ENCODE measurements at places on chromosomes 7 and 10. TPM values are rescaled to one million over a fixed set of nuclear protein-coding genes. Genes with fewer than 3 reads are reported as not detected.

- no peak for DNase-seq
Observed at GRCh38 chr10:125802131-125802530, 20.9 kb downstream of the UROS start.

GRCh38 chr10:287814-288213 is 152.6 kb downstream of the ZMYND11 start:
- no peak for DNase-seq

DNA sequence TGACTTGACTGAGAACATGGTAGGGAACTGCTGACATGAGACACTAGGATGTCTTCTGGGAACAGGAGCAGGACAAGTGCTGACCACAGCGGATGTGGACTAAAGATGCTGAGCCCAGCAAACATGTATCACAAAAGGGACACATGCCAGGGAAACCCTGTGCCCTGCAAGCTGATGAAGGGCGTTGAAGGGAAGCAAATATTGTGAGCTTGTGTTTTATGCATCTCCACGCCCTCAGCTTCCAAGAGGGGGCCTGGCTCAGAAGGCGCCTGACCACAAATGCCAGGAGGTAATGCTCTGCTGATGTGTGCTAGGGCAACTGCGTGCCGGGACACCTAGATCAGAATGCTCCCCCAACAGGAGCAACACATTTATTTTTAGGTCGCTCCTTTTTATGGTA is 207.3 kb downstream of the CXCL12 start:
- DNase-seq: peak; percentile 57

DNA sequence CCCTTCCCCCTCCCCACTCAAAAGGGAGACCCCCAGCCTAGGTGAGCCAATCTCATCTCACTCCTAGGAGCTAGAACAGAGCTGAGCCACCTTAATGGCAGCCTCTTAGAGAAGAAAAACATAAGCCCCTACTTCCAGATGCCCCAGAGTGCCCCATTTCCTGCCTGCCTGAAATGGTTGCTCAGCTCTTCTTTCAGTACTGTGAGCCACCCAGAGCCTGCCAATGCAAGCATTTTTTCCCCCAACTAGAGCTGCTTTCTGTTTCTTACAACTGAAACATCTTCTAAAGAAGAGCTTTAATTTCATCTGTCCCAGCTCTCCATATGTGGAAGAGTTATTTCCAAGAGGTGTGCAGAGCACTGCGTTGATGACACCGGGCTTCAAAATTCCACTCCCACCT is 136.7 kb downstream of the PLPP4 start:
- DNase-seq: no peak

DNA sequence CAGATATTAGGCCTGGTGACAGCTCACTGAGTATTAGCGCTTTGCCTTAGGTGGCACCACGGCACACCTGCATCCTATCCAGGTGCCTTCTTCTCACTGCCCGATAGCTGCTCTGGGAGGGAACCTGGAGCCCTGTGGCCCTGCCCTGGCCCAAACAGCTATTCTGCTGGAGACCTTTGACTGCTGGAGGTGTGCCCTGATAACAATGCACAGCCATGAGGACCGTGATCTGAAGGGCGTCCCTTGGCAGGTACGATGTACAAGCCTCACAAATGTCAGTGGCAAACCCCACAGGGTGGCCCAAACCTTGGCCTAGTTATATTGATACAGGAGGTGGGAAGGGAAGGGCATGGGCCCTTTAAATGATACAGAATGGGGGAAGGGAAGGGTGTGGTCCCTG is 259.5 kb downstream of the GRID1 start:
- DNase-seq: no peak

GRCh38 chr10:11177381-11177780 is 159.7 kb downstream of the CELF2 start:
- DNase-seq: no peak

- DNase-seq: no peak
Observed at GRCh38 chr10:132901351-132901750, 41.0 kb downstream of the CFAP46 start.

- no peak for DNase-seq
Observed at GRCh38 chr10:48501226-48501625, 103.6 kb downstream of the ARHGAP22 start.

Gene WEE2
- total RNA-seq: not detected

Gene ACBD7
- total RNA-seq: 5.8 TPM

DNA sequence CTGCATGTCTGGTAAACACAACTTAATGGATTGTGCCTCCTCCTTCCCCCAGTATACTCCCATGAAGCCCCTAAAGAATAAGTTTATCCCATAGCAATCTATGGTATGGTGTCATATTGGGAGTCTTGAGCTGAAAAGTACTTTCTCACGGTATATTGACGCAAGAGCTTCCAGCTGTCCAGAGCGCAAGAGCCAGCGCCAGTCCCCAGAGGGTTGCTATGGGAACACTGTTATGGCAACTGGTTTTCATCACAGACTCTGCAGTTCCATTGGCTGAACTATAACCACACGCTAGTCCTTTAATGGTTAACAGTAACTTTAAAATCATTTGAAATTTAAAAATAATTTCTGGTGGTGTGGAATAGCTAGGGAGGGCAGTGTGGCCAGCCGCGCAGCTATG is 46.9 kb downstream of the PRPF18 start:
- DNase-seq: peak; percentile 5

Gene PDE1C
- 43.5 TPM for total RNA-seq

GRCh38 chr7:159211540-159212182 is 67.0 kb upstream of the VIPR2 start:
- DNase-seq: no peak

Gene CCDC136
- total RNA-seq: 0.74 TPM

GRCh38 chr10:5018134-5018533 is 14.5 kb upstream of the AKR1C2 start:
- no peak for DNase-seq

DNA sequence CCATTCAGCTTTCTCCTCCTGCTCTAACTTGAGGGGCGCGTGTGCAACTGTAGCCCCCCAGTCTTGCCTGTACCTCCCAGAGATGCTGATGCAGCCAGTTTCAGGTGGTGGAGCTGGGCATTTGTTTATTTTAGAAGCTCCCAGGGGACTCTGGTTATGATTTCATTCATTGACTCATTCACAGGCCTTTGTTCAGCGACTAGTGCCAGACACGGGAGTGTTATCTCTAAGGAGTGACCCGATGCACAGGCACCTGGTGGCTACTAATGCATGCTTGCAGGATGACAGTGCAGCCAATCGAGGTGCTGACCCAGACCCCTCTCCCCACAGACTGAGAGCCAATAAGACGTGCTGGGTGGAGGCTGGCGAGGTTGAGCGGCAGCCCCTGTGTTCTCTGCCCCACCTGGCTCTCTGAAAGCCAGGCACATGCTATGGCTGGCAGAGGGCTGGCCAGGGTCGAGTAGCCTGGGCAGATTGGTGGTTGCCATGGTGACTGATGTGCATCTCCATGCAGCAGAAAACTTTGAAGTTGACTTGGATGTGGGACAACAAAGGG is 19.7 kb upstream of the SLC18A2 start:
- DNase-seq: peak; percentile 67

GRCh38 chr7:2104107-2104710 is 128.5 kb downstream of the MAD1L1 start:
- DNase-seq: no peak

GRCh38 chr7:157273208-157274093 is 63.4 kb upstream of the DNAJB6 start:
- peak; percentile 62 for DNase-seq

DNA sequence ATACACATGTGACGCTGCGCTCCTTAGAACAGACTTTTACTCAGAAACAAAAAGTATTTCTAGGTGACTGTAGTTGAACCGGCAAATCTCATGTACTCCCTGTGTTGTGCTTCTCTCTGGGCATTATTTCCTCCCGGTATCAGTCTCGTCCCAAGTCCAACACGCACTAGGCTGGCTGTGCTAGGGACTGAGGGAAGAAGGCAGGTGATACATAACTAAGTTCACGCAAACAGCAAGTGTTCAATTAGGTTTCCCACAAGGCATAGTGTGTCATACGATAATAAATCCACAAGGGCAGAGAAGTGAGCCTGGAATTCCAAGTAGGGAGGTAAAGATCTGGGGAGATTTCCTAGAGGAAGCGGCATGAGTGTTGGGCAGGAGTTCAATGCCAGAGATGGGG is 20.4 kb downstream of the FAM53B start:
- DNase-seq: no peak

GRCh38 chr7:7516156-7516555 is 19.5 kb downstream of the COL28A1 start:
- no peak for DNase-seq

DNA sequence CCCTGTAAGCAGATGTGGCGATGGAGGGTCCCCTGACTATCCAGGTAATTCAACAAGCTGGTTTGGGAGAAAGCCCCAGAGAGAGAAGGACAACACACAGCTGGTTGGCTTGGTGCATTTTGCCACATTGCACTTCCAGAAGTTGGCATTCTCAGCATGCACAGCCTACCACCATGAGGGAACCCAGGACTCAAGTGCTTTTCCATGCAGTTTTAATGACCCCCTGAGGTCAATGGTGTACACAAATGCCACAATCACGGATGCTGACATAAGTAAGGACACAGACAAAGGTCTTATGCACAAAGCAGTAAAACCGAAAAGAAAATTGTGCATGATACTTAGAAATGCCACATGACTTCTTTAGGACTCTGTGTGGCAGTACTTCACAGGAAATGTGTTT is 645.1 kb downstream of the KCNMA1 start:
- no peak for DNase-seq

Gene LRRN3
- total RNA-seq: 5.9 TPM

Gene GTPBP10
- total RNA-seq: 30.5 TPM

- DNase-seq: peak; percentile 62
Observed at GRCh38 chr10:29634764-29635625, at the start of gene SVIL. Gene SVIL, minus strand, starts transcription at chr10:29634971. Its CDS starts 79,913 bp downstream, at chr10:29555058.

DNA sequence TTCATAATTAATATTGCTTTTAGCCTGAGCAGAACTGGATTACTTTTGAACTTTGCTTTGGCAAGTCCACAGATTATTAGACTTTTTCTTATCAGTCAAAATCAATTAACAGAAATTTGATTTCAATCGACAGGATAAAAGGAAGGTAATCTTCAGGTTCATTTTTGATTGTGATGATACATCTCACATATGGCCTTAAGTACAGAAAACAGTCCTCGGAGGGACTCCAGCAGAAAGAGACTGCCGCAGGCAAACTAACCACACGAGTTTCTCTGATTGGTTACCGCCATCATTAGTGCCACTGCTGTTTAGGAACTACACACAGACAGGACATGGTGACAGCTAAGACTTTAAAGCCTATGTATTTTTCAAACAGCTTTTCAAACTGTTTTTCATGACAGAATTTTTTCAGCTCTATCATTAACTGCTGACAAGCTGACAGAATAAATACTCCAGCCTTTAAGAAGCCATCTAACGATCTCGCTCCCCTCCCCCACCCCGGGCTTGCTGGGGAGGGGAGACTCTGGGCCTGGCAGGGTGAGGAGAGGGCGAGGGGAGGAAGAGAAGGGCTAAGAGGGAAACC is 668.2 kb downstream of the KCNMA1 start:
- DNase-seq: no peak

DNA sequence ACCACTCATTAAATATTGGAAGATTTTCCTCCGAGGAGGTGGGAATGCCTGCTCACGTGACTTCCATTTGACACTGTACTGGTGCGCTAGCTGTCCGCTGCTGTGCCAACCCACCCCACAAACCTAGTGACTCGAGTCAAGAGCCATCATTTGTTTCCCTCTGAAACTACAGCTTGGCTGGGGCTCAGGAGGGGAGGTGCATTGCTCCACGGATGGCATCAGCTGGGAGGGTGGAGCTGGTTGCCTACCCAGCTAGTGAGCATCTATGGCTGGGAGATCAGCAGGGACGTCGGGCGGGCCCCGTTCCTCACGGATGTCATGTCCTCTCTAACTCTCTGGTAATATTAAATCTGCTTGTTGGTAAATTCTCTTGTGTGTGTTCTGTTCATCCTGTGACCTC is 9.5 kb upstream of the FOXL3 start:
- no peak for DNase-seq

GRCh38 chr10:100810835-100811116 is 65.4 kb downstream of the PAX2 start:
- no peak for DNase-seq

Gene TYW1B
- total RNA-seq: 0.89 TPM

GRCh38 chr10:553233-553632 is 136.2 kb downstream of the DIP2C start:
- no peak for DNase-seq

DNA sequence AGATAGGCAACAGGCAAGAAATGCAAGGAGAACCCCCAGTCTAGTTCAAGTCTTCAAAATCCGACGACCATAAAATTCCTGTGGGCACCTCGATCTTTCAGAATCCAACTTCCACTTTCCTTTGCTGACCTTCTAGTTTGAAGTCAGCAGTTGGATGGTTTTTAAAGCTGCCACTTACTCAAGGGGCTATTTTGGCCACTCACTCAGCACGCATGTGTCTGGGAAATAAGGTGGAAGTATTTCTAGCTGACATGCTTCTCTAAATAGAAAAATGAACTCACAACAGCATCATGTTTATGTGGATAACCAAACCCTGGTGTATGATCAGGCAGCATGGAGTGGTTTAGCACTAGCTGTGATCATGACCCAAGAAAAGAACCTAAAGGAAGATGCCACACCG is at the start of gene NRAP:
Gene NRAP, minus strand, starts transcription at position 134 of the 400 bp plus-strand sequence. CDS start 159 bp downstream, outside the sequence.
- DNase-seq: no peak

DNA sequence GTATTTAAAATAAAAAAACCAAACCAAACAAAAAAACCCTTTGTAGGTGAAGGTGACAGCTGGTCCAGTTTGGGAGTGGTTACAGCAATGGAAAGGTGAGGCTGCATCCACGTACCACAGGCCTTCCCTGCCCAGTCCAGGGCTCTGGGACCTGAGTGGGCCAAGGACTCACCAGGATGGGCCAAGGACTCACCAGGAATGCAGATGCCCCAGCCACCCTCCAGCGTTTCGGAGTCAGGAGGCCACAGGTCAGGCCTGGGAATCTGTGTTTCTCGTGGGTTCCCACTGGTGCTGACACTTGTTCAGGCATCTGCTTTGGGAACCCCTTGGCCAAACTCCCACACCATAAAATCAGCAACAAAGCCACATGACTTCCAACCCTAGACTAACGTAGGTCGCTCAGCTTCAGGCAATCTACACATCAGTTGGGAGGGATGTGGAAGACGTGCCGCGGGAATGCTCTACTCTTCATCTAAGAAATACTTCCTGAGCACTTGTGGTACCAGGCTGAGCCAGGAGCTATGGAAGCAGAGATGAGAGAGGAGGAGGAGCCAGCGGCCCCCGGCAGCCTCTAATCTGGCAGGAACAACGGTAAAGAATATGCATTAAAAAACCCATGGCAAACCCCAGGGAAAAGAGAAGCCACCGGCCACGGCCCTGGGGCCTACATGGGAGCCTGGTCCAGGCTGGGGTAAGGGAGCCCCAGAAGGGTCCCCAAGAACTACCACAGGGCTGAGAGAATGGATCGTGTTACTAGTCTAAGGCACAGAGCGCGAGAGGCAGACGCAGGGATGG is 473.4 kb downstream of the PTPRN2 start:
- no peak for DNase-seq

DNA sequence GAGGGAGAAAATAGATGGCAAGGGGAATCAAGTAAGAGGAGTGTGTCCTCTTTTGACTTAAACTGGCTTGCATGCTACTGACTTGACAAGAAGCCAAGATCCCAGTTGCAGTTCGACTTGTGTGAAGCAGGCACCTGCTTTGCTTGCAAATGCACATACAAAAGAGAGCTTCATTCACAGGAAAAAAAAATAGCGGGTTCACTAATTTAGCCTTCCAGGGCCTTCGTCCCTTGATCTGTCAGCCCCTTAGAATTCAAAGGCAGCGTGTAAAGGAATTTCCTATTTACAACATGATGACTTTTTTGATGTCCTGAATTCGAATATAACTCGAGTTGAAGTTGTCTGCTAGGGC is 192.1 kb downstream of the CELF2 start:
- no peak for DNase-seq

Gene SAMD9L
- 105 TPM for total RNA-seq

All from M059J (cell line).